Stimulated activated CD8-positive, alpha-beta memory T cell treated with anti-CD3 and anti-CD28 coated beads, Interleukin-4, amount 100 ng/mL, for 4 hours (primary cell): ENCODE measurements at places on chromosomes 16 and 17.

DNA sequence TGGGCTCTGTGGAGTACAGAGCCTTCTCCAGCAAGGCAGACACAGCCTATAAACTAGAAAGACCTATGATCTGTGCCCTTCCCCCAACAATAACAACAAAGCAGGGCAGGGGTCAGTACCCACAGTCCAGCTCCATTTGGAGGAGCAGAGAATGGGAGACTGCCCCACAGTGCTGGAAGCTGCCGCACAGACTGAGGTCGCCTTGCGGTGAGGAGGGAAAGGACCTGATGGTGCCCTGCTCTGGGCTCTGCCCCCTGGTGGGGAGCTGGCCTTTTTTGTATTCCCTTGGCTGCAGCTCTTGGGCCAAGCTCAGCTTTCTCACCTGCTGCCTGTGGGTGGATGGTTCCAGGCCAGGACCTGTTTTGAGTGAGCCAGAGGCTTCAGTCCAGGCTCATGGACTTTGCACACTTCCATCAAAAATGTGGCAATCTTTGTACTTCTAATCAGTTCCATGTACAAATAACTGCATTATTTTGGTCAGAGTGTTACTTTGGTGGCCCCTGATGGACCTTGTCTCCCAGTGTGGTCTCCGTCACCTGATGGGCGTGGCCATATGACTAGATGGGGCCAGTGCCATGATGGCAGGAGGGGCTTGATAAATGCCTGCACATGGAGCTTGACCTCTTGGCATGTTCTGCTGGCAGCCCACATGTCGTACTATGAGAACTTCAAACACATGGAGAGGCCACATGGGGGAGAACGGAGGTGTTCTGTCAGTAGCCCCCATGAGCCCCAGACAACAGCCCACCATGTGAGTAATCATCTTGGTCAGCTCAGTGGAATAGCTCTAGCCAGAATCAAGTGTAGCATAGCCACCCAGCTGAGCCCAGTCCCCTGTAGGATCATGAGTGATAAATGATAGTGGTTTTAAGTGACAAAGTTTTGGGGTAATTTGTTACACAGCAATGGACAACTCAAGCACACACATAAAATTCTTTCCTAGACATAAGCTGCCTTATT lies 24.2 kb downstream of the B9D1 start:
- DNase-seq, result peak; percentile 20

DNA sequence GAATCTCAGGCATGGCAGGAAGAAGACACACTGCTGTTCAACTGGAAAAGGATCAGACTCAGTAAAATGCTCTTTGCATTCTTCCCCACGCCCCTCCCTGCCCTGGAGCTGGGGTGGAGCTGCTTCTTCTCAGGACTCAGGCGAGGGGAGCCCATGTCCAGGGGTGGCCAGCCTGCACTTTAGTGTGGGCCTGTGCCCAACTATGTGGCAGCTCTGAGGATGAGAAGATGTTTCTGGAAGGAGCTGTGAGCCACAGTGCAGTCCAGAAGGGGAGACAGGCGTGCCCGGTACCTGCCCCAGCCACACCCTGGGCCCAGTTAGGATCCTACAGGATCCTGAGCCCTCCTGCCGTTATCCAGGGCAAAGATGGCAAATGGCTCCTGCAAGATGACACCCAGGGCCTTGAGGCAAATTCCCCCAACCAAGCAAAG lies 120.3 kb downstream of the ANKRD11 start:
- DNase-seq, result no peak

GRCh38 chr16:15466886-15467781 lies 32.7 kb downstream of the BMERB1 start:
- DNase-seq, result no peak

GRCh38 chr17:63173450-63173849 lies 207.4 kb downstream of the TANC2 start:
- no peak for DNase-seq
